NCI-H146 (cell line): ENCODE measurements at places on chromosomes 7 and 10.

GRCh38 chr10:28776519-28776918, 99.2 kb downstream of the BAMBI start:
- no peak for DNase-seq

DNA sequence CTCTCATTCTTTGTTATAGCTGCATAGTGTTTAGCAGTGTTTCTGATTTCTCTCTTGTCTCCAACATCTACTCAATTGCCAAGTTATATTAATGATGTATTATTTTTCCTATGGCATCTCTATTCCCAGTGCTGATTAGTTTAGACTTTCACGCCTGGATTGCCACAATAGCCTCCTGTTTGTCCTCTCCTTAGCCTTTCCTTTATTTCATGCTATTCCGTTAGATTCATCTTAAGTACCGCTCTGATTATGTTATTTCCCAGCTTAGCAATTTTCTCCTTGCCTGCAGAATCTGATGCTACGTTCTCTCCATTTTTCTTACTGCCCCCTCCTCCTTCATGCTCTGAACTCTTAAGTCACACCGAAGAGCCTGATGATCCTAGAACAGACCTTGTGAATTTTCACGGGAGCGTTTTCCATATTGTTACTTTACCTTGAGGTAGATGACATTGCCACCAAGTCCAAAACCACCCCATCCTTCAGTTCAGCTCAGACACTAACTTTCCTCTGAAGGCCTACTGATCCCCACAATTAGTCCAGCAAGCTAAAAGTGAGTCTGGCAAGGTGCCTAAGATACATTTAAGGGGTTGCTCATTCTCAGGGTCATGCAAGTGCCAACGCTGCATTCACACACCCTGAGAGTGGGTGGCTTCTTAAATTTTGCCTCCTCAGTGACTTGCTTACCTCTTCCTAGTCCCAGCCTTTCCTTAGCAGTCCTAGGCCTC, 6.6 kb upstream of the NRF1 start:
- no peak for DNase-seq

- no peak for DNase-seq
Observed at GRCh38 chr10:120392245-120392644, 64.8 kb upstream of the PLPP4 start.

DNA sequence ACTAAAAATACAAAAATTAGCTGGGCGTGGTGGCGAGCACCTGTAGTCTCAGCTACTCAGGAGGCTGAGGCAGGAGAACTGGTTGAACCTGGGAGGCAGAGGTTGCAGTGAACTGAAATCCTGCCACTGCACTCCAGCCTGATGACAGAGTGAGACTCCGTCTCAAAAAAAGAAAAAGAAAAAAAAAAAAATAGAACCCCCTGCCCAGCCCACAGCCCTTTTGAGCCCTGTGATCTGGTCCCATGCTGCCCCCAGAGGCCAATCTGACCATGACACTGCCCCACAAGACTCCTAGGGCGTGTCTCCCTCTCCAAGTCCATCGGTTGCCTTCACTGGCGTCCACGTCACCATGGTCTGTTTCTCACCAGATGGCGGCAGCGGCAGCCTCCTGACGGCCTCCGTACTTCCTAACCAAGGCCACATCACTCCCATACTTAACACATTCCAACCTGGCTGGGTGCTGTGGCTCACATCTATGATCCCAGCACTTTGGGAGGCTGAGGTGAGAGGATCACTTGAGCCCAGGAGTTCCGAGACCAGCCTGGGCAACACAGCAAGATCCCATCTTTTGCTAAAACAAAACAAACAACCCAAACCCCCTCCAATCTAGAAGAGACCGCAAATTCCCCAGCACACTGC, 18.0 kb downstream of the STX1A start:
- peak; percentile 43 for DNase-seq

DNA sequence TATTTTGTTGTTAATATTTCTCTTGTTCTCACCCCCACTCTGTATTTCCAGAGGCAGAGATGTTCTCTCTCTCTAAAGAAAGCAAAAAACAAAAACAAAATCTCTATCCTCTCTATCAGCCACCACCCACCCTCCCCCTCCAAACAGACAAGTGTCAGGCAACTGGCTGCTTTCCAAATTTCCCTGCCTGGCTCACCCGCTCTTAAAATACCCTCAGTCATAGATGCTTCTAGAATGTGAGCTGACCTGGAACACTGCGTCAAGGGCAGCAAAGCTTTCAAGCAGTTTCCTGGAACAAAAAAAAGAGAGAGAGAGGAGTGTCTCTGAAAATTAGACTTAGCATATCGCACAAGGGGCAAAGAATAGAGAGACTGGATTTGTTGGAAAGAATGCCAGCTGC, 341.0 kb upstream of the ZMIZ1 start:
- no peak for DNase-seq

DNA sequence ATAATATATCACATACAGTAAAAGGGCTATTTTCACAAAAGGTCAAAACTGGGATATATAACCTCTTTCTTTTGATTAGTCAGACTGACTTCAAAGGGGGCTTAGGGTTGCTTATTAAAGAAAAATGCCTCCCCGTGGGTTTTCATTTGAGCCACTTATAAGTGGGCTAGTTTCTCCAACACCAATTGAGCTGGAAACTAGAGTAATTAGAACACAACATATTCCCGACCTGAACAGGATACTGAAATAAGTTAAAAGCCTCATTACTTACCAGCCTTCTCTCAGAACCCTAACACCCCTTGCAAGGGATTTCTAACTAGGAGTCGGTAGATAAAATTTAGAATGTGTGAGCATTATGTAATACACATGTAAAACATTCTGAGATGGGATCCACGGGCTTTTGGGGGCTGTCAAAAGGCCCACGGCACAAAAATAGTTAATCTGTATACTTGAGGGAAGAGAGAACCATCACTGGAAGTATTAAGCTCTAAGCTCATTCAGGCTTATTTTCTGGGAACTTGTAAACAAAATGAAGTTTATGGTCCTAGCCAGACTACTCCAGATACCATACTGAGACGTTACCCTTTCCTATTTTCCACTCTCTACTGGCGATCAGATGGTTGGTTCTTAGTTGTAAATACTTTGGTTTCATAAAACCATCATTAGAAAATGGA, 29.3 kb upstream of the KMT2E start:
- no peak for DNase-seq

DNA sequence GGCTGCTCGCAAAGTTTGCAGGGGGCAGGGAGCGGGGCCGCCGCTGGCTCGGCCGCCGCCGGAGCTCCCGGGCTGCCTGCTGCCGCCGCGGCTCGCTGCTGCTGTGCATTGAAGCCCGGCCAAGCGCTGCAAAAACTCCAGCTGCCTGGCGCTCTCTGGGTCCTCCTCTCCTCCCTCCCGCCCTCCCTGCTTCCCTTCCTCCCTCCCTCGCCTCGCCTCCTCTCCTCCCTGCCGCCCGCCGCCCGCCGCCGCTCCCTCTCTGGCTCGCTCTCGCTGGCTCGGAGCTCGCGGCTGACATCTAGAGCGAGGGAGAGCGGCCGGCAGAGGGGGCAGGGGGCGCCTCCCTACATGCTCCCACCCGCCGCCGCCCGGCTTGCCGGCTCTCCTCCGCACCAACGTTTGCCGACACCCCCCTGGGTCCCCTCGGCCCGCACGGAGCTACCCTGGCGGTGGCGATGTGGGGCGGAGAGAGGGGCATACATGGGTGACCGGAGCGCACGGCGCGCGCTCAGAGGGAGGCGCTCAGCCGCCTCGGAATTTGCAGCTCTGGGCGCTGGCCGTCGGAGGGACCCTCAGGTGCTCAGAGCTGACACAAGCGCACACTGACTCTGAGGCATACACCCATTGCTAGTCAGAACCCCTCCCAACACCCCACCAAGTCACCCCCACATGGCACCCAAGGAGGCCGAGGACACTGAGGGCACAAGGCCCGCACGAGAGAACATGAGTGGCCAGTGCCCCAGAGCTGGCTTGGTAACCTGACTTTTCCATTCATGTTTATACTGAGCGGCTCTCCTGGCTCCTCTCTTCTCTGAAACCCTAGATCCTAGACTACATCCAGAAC, 1.2 kb upstream of the PLXNA4 start:
- peak; percentile 40 for DNase-seq

- no peak for DNase-seq
Observed at GRCh38 chr7:129317450-129317849, 92.6 kb downstream of the AHCYL2 start.
